Stimulated activated CD4-positive, alpha-beta T cell treated with anti-CD3 and anti-CD28 coated beads, TNF-alpha, amount 100 ng/mL, for 1 hour (primary cell): ENCODE measurements at places on chromosomes 7 and 10.

DNA sequence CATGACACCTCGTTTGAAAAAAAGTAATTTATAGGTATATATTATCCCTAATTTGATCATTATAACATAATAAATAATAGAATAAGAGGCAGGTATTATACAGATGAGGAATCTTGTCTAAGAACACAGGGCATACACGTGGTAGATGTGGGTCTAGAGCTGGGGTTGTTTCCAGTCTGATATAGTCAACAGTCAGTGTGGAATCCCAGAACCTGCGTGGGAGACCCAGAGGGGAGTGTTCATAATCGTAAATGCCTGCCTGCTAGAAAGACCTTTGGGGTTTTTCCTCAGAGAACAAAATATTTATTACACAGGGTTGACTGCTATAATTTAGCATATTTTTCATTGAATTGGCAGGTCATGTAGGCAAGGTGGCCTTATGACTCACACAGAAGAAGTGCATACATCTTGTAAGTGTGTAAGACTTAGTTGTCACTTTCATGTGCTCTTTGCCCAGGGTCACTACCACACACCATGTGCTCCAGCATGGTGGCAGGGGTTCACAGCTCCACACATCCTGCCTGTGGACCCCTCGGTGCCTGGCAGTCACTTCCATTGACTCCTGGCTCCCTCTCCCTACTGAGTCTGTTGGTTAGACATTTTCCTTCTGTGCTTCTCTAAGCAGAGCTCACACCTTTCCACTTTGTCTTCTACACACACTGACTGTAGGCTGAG is 94.9 kb upstream of the IKZF1 start:
- DNase-seq = no peak

GRCh38 chr7:155482511-155483183 is 24.7 kb downstream of the EN2 start:
- no peak for DNase-seq

DNA sequence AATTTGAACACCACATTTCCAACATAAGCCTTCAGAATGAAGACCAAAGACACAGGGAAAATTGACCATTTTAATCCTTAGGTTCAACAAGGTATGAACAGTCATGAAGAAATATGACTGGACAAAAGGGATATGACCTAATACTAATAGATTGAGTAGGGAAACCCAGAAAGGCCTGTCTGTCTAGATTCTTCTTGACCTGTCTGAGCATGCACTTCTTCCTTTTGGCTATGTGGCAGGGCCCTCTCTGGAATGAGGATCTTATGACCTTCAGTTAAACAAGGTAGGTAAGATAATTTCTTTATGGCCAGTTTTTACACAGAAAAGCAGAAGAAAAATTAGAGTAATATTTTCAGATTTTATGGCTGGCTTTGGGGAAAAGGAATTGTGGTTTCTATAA is 3.0 kb upstream of the PHYHIPL start:
- no peak for DNase-seq

DNA sequence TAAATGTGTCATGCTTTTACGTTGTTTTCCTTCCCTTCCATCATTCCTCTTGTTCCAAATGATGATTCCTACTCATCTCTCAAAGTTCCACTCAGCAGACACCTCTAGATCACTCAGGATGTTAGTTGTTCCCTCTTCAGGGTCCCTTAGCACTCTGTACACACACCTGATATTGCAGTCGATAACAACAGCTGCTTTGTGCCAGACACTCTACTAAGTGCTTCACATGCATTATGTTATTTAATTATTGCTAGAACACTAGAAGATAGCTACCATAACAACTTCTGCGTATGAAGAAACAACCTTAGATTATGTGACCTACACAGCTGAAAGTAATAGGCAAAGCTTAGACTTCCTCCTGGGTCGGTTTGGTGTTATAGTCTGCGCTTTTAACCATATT is 29.6 kb downstream of the PCBD1 start:
- no peak for DNase-seq
